Mammary epithelial cell (primary cell): ENCODE measurements at places on chromosomes 13 and 19. TPM values are rescaled to one million over a fixed set of nuclear protein-coding genes. Genes with fewer than 3 reads are reported as not detected.

ZNF536 gene
- total RNA-seq = not detected

FFAR3 gene
- not detected for total RNA-seq

DHX34 gene
- 10.5 TPM for total RNA-seq

DNA sequence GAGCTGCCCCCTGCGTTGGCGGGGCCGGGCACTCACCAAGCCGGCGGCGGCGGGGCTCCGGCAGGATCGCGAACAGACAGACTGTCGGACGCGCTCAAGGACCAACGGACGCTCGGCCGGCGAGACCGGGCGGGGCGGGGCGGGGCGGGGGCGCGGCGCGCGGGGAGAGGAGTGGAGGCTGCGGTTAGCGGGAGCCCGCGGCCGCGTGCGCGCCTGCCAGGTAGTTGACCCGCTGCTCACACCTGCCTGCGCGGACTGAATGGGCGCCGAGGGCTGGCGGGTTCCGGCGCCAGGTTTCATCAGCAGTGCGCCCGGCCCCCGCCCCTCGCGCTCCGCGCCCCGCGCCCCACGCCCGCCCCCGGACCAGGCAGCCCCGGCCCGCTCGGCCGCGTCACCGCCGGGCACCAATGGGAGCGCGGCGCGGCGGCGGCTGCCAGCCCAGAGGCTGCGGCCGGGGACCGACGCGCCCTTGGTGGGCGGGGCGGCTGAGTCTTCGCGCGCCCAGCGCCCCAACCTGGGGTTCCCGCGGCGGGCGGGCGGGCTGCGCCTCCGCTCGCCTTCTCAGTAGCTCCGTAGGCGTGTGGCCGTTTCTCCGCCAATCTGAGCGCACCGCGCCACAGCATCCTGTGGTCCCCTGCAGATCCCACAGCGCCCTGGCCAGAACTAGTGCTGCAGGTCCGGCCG, at the start of gene SLC7A1:
Gene SLC7A1 (minus strand): TSS at position 309 of the 684 bp plus-strand sequence. CDS start 59,500 bp downstream, outside the sequence.
- peak; percentile 87 for DNase-seq

- DNase-seq = no peak
Measured at GRCh38 chr19:10815007-10815536, 20.9 kb downstream of the TMED1 start.

- no peak for DNase-seq
Measured at GRCh38 chr13:52921194-52921593, 72.8 kb upstream of the PCDH8 start.

GRCh38 chr19:29858000-29858596, 46.3 kb downstream of the CCNE1 start:
- DNase-seq = no peak

DNA sequence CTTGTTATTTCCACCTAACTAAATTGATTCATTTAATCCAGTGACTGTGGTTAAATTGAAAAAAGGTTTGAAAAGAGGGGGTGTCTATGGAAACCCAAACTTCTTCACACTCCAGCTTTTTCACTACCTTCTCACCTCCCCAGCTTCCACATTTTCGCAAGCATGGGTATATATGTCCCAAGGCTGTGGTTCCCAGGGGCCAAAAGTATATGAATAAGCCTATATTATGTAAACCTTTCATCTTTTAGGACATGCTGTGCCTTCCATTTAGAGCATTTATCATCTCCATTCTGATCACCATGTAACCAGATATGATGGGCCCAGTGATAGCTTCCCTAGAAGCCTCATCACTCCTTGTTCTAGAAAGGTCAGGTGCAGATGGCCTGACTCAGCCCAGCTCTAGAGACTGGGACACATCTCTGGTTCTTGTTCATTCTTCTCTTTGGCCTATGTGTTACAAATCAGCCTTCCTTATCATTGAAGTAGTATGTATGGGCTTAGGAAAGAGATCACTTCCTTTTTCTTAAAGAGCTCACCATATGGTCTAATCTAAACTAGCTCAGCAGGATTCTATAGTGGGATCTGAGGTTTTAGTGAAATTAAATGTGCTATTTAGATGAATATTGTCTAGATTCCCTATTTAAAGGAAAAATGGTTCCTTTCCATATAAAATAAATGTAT, 19.5 kb upstream of the ARL11 start:
- no peak for DNase-seq

DNA sequence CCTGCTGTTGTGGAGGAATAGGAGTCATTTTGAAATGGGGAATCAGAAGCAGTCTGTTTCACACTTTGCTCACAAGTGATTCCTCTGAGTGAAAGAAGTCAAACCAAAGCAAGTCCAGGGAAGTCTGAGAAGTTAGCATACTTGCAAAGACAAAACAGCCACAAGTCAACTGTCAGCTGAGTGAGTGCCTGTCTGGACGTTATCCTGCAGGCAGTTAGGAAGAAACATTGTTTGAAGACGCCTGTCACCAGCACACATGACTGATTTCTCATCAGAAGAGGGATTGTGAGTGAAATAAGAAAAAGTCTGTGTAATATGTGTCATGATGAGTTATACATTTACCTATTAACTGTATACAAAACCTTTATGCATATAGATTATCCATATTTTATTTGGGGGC, 153.5 kb downstream of the KCNRG start:
- no peak for DNase-seq

- DNase-seq = no peak
Measured at GRCh38 chr13:75812751-75813181, 176.6 kb downstream of the LMO7 start.

DNA sequence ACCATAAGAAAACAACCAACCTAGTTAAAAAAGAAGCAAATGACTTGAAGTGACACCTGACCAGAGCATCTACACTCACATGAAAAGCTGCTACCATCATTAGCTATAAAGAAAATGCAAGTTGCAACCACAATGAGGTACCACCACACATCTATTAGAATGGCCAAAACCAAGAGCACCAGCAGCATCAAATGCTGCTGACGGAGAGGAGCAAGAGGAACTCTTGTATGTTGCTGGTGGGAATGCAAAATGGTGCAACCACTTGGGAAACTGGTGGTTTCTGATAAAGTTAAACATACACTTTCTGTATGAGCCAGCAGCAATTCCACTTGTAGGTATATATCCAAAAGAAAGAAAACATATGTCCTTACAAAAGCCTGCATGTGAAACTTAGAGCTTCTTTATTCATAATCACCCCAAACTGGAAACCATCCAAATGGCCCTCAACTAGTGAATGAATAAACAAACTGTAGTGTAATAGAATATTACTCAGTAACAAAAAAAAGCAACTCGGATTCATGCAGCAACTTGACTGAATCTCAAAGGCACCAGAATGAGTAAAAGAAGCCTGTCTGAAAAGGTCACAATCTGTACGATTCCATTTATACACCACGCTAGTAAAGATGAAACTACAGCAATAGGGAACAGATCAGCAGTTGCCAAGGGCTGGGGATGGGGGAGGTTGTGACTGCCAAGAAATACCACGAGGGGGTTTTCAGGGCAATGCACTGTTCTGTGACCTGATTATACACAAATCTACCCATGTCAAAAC, 60.9 kb upstream of the RANBP3 start:
- DNase-seq = no peak

GRCh38 chr13:107836685-107837084, 378.7 kb downstream of the LIG4 start:
- no peak for DNase-seq

- DNase-seq = peak; percentile 54
Measured at GRCh38 chr19:31340042-31341025, 8.9 kb downstream of the TSHZ3 start.

DNA sequence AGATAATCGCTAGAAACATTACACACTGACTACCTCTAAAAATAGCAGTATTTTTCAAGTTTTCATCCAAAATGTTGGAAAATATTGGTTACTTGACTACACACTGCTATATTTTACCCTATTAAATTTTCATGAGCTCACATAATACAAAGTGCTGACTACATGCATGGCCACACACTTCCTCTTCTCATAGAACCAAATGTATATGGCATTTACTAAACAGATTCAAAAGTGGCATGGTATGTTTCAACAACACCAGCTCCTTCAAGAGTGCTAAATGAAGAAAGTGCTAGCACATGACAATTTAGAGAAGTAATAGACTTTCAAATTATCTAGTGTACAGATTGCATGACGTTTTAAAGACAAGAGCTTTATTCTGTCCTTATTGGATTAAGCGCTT, 780.4 kb upstream of the SLITRK6 start:
- DNase-seq = no peak
